Motor neuron (in vitro differentiated cells): ENCODE measurements at places on chromosomes 13 and 19. TPM values are rescaled to one million over a fixed set of nuclear protein-coding genes. Genes with fewer than 3 reads are reported as not detected.
A peak's percentile ranks its signal among the peaks of the same experiment; 100 is the strongest.

DNA sequence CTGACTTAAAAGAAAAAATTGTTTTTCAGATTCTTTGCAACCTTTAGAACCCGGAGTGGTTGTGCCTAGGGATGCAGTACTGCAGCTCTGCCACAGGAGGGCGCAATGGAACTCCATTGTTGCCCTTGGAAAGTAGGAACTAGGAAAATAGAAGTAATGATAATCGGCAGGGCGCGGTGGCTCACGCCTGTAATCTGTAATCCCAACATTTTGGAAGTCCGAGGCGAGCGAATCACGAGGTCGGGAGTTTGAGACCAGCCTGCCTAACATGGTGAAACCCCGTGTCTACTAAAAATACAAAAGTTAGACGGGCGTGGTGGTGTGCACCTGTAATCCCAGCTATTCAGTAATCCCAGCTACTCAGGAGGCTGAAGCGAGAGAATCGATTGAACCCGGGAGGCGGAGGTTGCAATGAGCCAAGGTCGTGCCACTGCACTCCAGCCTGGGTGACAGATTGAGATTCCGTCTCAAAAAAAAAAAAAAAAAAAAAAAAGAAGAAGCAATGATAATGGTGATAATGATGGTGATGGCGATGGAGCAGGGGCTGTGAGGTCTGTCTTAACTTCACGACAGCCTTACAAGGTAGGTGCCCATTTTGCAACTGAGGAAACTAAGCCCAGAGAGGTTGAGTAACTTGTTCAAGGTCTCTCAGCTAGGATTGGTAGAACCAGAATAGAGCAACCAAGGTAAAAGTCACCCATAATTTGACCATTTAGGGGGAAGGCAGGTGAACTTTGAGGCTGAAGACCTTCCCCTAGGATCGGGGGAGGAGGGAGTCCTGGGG lies 5.5 kb upstream of the ADAMTS10 start:
- peak; percentile 55 for ATAC-seq

GRCh38 chr13:112819816-112820215 lies 130.0 kb downstream of the ATP11A start:
- ATAC-seq: no peak

The LILRB1 gene
- 0.65 TPM in 1 of 2 replicates, not detected in the other for total RNA-seq

The NAPSA gene
- 0.64 and 1.6 TPM in 2 replicates for total RNA-seq

The RTBDN gene
- total RNA-seq: 1.1 and 1.5 TPM in 2 replicates

The S1PR4 gene
- 0.13 TPM in 1 of 2 replicates, not detected in the other for total RNA-seq

The ZNF723 gene
- total RNA-seq: not detected in 2 replicates
